ENCODE measurements at places on chromosomes 3 and 15.
A peak's percentile ranks its signal among the peaks of the same experiment; 100 is the strongest.

- DNase-seq: peak; percentile 67
Measured at GRCh38 chr3:158106766-158107471, 699 bp upstream of the SHOX2 start.

- DNase-seq: no peak
Measured at GRCh38 chr3:126811530-126811929, 107.5 kb downstream of the CHCHD6 start.

- DNase-seq: no peak
Measured at GRCh38 chr3:111751961-111752360, 107.1 kb upstream of the PHLDB2 start.

GRCh38 chr15:91224755-91225380 lies 124.8 kb downstream of the SV2B start:
- peak; percentile 49 for DNase-seq

GRCh38 chr15:69997161-69997485 lies 100.6 kb downstream of the TLE3 start:
- no peak for DNase-seq

- no peak for DNase-seq
Measured at GRCh38 chr15:82958638-82959037, 6.1 kb upstream of the HOMER2 start.

- peak; percentile 72 for DNase-seq
Measured at GRCh38 chr15:45714590-45715488, 80.0 kb downstream of the SQOR start.
